ENCODE measurements at places on chromosomes 11 and 22.

DNA sequence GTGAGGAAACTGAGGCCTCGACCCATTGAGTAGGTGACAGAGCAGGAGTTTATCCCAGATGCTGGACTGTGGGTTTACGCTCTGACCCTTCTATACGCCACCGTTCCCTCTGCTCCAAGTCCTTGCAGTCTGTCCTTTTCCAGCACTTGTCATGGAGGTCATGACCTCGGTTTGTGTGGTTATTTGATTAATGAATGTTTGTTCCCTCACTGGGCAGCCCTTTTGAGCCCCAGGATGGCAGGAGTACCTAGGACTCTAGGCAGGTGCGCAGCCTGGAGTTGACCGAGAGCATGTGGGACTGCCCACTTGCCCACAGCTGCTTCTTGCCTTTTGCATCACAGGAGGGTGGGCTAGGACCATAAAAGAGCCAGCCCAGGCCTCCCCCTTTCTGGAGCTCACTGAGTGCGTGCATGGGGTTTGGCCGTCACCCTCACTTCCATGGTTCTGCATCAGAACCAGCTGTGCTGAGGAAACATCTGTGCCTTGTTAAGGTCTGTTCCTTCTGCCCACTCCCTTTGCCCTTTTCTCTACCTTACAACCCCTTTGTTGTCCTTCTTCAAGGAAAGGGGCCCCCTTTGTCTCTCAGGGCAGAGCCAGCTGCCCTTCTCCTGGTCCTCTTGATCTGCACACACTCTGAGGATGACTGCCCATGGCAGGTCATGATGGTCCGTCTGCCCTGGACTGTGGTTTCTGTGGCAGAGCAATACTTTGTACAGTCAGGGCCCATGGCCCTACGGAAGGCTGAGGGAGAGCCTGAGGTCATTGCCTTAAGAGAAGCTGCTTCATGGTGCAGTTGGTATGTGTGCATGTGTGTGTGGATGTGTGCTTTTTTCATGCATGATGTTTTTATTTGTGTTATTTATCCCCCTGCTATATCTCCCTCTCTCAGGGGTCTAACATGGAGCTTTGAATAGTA lies 38.2 kb downstream of the BMAL1 start:
- DNase-seq: no peak

GRCh38 chr11:36098087-36098486 lies 154.2 kb downstream of the LDLRAD3 start:
- DNase-seq: no peak

DNA sequence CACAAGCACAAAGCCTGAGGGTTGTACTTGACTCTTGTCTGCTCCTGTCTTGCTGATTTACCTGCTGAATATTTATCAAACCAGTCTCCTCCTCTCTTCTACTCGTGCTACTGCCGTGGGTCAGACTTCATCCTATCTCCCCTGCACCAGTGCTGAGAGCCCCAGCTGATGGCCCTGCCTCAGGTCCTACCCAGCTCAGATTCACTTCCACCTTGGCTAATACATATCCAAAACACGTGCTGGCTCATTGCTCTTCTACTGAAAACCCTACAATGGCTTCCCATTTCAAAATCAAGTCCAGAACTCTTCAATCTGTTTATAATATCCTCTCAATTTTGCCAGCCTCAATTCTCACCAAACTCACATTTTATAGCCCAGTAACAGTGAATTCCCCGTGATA lies 48.3 kb downstream of the RAB30 start:
- DNase-seq: no peak

DNA sequence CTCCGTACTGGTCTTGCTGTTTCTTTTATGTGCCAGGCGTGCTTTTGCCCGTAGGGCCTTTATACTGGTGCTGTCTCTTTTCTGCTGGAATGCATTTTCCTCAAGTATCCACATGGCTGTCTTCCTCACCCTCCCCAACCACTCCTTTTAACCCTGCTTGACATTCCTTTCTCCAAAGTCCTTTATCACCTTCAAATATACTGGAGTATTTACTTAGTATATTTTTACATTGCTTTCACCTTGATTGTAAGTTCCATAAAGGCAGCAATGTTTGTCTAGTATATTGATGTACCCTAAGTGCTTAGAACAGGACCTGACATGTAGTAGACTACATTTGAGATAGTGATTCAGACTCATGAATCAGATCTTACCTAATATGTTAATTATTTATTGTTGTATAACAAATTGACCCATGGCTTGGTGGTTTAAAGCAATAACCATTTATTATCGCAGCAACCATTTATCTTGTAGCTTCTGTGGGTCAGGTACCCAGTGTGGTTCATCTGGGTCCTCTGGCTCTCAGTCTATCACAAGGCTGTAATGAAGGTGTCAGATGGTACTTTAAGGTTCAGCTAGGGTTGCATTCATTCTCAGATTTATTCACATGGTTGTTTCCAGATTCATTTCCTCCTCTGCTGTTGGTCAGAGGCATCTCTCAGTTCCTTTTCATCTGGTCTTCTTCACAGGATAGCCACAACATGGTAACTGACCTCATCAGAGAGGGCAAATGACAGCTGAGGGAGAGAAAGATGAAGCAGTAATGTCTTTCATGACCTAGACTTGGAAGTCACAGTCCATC lies 34.2 kb downstream of the DDX10 start:
- DNase-seq: no peak

- DNase-seq: no peak
These were observed 3.8 kb upstream of the OR5D14 start for GRCh38 chr11:55791606-55792005.

- peak; percentile 67 for DNase-seq
These were observed at the start of gene MICALL1 for GRCh38 chr22:37905534-37906363. Gene MICALL1 (plus strand): TSS chr22:37906297. CDS start chr22:37906423, 126 bp downstream.

GRCh38 chr11:69156673-69157155 lies 979 bp downstream of the SMIM38 start:
- DNase-seq: no peak

GRCh38 chr11:106520146-106520912 lies 442.9 kb downstream of the AASDHPPT start:
- DNase-seq: no peak

DNA sequence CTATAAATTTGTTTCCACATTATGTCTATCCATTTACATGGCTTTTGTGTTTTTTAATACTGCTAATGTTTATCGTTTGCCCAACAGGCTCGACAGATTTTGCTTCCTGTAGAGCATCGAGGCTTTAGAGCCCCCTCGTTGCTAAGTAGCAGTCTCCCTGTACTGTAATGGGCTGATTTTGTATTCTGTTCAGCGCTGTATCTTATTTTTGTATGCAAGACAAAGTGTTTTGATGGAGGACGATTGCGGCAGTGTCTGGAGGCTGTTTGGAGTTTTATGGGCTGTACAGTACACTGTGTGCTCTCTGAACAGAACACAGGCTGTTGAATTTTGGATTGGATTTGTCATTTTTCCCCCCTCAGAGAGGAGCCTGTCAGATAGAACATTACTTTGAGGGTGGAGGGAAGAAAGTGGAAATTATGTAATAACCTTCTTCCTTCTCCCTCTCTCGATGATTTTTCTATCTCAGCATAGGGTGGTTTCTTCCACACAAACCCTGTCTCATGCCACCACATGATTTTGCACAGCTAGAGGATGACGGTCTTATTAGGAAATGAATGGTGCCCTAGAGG lies 104.4 kb downstream of the ZBTB16 start:
- DNase-seq: no peak

- no peak for DNase-seq
These were observed 11.3 kb upstream of the CD5 start for GRCh38 chr11:61090982-61091372.

DNA sequence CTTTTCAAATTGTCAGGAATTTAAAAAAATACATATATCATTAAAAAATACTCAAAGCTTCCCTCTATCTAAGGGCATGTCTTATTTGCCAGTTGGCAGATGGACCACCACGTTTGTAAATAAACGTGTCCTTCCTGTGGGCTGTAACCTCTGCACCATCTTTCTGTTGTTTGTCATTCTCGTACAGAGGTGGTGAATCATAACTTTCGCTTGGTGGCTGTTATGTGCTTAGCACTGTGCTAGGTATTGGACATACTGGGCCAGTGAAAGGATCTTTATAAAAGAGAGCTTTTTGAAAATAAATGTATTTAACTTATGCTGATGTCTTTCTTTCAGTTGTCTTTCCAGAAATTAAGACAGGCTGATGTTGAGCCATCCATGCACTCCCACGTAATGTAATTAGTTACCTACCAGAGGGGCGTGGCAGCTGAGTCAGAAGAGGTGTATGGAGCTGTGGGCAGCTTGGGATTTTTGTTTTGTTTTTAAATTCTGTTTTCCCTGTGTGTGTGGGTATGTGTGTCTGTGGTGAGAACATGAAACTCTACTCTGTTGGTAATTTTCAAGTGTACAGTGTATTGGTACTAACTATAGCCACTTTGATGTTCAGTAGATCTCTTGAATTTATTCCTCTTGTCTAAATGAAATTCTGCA lies 62.7 kb downstream of the TECTA start:
- no peak for DNase-seq

GRCh38 chr22:35742342-35743100 lies 24.8 kb downstream of the APOL5 start:
- no peak for DNase-seq

DNA sequence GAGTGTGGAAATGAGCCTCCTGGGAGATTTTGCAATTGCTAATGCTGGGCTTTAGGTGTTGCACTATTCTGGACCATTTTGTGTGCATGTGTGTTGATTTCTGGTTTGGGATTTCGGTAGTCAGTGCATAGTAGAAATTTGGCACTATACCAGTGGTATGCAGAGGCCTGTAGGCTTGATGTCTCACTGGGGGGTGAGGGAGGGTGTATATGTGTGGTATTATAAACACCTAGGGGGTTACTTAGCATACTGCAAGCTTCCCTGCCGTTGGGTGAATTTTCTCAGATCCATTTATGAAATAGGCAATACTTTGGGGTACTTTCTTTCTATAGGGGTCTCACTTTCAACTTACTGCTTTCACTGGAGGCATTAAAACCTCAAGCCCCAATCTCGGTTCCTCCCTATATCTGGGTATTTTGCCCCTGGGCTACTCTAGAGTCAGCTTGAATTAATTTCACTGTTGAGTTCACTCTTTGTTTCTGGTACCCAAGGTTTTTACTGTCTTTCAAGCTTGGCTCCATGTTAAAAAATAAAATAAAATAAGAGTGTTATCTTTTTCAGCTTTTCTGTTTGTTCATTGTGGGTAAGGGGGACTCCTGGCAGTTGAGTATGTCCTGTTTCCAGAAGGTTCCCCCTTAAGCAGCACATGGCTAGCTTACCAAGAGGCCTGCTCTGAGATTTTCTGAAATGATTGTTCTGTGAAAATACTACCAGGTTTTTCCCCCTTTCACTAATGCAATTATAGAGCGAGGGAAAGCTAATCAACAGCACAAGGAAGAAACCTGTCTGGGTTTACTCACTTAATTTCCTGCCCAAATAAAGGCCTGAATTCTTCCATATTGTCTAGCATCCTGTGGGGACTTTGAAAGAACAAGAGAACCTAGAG lies 45.8 kb downstream of the PPFIBP2 start:
- no peak for DNase-seq

DNA sequence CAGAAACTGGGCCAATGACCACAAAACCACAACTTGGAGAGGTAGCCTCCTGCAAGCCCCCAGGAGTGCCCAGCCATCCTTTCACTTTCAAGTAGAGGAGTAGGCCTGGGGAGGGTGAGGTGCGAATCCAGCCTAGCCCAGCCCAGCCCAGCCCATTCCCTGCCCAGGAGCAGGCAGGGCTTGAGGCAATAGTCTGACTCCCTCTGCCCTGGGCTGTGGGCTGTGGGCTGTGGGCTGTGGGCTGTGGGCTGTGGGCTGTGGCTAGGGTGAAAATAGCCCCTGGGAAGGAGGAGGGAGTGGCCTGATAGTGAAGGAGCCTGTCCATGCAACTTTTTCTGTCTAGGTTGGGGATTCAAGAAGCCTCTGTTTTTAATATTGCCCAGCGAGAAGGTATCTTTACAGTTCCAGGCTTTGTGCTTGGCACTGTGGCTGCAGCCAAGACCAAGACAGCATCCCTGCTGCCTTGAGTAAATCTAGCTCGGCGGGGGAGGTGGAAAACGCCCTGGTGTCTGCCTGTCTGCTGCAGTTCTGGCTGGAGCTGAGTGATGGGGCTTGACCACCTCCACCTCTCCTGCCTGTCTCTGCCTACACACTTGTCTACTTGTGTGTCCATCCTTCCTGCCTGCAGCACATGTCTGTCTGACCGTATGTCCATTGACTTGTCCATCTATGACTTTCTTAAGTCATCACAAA lies 40.7 kb downstream of the LMO1 start:
- no peak for DNase-seq

DNA sequence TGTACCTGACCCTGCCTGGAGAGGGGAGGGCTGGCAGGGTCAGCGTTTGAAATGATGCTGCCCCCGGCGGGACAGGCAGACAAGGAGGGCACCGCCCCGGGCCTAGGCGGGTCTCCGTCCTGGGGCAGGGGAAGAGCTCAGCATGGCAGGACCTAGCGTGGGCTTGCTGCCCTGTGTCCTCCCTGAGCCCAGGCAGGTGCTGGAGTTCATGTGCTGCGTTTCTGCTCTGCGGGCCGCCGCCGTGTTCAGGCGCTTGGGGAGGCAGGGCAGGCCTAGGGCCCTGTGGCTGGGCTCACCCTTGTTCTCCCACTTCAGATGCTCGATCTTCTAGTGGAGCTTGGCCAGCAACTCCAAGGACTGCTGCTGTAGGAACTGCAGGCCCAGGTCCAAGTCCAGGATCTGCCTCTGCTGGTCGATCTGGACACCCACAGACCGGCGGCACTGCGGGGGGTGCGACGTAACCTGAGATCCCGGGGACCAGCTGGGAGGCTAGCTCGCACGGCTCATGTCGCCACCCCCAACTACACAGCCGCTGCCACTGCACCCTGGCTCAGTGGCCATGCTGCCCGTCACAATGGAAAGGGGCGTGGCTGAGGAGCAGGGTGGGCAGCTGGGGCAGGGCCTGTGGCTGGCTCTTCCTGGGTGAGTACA lies 84.4 kb downstream of the MED15 start:
- no peak for DNase-seq

DNA sequence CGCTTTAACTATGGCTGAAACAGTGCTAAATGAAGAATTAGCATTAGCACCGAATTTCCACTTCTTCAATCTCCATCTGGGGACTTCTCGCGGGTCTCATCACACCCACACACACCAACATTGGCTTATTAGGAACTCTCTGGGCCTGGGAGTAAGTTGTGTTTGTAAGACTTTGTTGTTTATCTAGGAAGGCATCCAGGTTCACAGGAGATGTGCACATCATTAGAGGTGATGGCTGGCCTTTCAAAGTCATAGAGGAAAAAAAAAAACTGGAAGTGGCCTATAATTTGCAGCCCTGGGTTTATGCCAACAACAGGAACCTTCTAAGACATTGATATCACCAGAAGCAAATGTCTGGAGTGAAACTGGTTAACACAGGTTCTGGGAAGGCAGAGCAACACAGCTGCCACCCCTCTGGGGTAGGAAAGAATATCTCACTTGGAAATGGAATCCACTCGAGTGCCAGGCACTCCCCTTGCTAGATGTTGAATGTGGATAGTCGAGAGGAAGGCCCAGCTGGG lies 84.5 kb downstream of the TRAF6 start:
- no peak for DNase-seq

GRCh38 chr22:38481162-38481870 lies 13.4 kb downstream of the KDELR3 start:
- DNase-seq: no peak

GRCh38 chr11:61814247-61814957 lies 2.4 kb downstream of the FADS1 start:
- DNase-seq: peak; percentile 22
